CD4-positive, alpha-beta T cell treated with Interleukin-15 for 4 hours (primary cell): ENCODE measurements at places on chromosomes 13 and 19.

DNA sequence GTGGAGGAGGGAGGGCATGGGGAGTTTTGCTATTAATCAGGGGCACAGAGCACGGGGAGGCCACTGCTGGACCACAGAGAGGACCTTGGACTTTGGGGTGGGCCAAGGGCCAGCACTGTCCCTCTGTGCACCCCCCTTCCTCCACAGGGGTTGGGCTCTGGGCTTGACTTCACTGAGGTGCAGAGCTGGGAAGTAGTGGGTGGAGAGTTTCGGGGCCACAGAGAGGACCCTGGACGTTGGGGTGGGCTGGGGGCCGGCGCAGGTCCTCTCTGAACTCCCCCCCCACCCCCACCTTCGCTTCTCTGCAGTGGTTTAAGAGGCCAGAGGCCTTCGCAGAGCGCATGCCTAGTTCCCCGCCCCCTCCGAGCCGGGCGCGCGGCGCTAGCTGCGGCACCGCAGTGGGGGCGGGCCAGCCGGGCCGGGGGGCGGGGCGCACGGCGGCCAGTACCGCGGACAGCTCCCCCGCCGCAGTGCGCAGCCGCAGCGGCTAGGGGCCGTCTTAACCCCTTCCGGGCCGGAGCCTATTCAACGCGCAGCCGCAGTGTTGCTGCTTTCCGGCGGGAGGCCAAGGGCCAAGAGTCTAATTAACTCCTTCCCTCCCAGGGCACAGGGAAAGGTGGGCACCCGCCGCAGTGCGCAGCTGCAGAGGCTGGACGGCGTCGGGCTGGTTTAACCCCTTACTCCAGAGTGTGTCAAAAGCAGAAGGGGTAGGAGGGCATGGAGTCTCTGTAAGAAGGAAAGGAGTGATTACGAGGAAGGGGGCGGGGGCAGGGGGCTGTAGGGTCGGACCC lies 3.7 kb downstream of the KCNC3 start:
- DNase-seq: peak; percentile 56

DNA sequence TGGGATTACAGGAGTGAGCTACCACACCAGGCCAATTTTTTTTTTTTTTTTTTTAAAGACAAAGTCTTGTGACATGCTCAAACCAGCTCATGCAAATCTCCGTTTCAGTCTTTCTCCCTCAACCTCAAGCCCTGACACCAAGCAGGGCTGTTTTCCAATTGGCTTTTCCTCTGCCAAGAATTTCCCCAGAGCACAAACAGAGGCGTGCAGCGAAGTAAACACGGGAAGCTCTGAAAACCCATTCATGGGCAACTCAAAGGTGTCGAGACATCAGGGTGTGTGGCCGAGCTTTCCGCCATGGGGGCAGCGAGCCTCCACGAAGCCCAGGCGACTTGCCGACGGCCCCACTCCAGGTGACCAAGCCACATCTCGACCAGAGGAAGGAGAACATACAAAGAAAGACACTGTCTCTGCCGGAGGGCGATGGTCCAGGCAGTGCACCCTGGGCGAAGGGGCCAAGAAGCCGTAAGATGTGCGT lies 70.0 kb downstream of the INSR start:
- no peak for DNase-seq

DNA sequence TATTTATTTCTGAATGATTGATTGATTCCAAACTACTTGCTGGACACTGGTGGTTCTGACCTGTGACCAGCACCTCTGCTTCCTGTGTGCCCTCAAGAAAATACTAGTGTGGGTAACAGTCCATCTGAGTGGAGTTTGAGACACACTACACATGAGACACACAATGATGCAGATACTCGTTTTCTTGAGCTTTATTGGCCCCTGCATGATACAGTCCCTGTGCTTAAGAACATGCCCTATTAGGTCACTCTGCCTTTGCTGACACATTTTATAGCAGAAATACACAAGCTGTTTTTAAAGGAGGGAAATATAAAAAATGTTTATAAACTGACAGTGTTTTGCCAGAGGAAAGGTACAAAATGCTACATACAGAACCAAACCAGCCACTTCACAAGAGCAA lies 126.9 kb downstream of the STK24 start:
- no peak for DNase-seq

DNA sequence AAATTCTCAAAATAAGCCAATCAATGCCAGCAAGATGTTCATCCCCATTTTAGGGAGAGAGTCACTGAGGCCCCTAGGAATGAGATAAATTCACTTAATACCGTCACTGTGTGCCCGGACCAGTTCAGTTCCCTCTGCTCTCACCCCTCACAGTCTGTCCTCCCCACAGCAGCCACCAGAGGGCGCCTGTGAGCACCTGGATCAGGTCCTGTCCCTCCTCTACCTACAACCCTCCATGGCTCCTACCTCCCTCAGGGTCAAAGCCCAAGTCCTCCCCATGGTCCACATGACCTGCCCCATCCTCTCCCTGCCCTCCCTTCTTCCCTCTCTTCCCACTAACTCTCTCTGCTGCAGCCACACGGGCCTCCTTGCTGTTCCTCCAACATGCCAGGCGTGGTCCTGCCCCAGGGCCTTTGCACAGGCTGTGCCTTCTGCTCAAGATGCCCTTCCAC lies 42.0 kb upstream of the NFIC start:
- DNase-seq: peak; percentile 71

- DNase-seq: no peak
These were observed 8.8 kb downstream of the SPPL2B start for GRCh38 chr19:2337329-2337707.

DNA sequence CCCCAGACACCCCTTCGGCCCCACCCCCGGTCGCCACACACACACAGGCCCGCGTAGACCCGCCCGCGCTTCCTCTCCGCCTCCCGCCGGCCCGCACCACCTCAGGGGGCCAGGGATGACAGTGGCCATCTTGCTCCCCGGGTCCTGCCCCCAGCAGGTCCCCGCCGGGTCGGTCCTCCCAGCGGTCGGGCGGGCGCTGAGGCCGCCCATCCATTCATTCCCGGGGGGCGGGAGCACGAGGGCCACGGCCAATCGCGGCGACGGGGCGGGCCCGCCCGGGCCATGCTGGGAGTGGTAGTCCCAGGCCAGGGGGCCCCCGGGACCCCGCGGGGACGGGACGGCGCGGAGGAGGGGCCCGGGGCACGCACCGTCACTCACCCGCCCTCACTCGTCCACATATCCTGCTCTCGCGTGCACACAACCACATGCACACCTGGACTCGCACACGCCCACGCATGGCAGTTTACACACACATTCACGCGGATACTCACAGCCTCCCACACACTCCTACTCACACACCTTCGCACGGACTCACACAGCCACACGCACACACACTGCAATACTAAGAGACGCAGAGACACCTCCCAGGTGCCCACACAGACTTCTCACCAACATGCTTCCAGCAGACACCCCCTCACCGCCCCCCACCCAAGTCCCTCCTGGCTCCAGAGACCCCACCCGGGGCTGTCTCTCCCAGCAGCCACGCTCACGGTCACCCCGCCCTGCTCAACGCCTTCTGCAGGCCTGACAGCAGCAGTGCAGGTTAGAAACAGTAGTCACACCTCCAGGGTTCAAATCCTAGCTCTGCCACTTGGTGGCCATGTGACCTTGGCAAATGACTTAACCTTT lies at the start of gene DPF1:
Gene DPF1, minus strand, starts transcription at position 209 of the 849 bp plus-strand sequence. Its CDS starts 80 bp downstream, at position 129.
- DNase-seq: peak; percentile 4

DNA sequence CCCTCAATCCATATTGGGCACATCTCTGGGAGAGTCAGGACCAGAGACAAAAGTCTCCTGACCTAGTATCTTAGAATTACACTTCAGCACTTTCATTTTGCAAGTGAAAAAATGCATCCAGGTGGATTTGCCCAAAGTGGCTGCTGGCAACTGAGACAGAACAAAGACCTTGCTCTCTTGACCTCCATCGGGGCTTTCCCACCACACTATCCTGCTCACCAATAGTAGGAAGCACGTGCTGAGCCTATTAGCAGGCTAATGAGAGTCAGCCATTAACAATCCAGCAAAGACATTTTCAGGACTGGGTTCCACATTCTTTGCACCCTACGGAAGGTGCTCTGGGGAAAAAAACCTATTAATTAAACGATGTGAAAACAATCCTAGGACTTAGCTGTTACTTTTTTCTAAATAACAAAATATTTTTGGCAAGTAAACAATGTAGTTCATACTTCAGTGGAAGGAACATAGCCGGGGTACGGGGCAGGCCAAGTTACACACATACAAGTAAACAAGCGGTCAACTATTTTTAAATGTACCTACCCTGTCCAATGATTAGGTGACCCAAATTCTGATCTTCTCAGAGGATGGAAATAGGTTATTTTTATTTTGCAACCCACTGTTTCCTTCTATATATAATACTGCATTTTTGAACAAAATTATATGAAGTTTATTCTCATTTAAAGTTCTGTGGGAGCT lies 78.6 kb downstream of the CDADC1 start:
- no peak for DNase-seq

DNA sequence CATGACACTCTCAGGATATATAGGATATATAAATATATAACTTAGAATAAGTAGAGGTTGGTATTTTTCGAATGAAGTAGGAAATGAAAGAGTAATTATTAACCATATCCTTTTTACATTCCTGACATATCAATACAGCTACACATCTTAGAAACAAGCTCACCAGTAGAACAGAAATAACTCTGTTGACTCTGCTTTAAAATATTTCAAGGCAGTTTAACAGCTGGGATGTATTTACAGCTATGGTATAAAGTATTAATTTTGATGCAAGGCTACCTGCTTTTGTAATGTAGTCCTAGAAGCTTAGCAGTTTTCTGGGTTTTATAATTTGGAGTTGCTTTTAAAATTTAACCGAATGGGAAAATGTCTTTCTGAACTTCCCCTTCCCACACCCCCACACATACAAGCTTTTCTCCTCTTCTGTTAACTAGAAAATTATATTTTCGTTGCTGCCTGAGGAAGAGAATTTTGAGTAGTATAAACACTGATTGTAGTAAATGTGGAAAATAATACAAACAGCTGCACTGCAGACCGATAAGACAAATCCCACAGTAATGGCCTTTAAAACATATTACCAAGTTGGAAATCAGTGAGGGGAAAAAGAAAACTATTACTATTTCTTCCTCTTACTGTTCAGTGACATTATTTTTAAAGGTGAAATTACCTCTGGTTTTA lies 147.7 kb downstream of the GGACT start:
- no peak for DNase-seq

DNA sequence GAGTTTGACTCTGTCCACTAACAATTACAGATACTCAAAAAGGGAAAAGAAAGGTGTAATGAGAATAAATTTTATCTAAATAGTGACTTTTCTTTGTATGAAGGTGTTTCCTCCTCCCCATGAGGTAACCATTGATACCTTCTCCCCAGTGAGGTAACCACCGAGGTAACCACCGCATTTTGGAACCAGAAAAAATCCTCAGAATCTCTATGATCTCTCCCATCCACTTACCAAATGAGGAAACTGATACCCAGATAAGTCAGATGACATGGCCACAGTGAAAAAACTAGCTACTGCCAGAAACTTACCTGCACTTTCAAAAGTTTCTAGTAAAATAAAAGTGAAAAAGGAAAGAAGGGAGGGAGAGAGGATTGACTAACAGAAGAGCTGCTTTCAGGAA lies 124.0 kb upstream of the FNDC3A start:
- no peak for DNase-seq

DNA sequence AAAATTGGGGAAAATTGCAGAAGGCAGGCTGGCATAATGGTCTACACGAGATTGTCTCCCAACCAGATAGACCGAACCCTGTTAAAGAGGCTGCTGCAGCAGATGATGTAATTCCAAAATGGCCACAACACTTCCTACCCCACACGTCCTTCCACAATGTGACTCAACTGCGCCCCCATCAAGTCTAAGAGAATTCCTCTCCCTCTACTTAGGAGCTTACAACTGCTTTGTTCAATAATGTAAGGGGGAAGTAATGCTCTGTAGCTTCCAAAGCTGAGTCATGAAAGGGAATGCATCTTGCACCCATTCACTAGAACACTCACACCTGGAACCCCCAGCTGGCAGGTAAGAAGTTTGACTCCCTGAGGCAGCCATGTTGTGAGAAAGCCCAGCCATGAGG lies 117.8 kb upstream of the IRS2 start:
- DNase-seq: no peak

DNA sequence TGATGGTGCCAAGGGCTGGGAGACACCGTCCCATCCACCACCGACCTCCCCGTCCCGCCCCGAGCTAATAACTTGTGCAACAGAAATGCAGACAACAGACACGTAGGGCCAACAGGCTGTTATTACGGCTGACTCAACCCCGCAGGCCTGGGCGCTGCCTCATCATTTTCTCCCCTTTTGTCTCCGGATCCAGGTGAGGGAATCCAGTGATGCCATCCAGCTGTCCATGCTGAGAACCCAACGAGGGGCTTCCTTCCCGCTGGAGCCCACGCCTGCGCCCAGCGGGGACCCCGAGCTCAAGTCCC lies 6.4 kb upstream of the DIRAS1 start:
- no peak for DNase-seq

DNA sequence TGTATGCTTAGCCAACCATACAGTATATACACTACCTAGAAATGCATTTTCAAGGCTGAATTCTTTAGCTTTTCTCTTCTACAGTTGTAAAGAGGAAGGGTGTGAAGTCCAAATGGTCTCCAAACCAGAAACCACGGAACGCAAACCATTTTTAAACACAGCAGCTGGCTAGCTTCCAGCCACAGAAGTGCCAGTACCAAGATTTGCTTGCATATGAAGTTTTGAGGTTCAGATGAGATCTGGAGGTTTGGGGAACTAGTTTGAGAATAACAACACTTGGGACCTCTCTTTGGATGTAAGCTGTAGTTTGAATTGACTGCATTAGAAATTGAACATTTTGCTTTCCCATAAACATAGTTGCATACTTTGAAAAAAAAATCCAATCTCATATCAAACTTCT lies 1243.5 kb downstream of the EFNB2 start:
- no peak for DNase-seq

- no peak for DNase-seq
These were observed 769.6 kb downstream of the UQCRFS1 start for GRCh38 chr19:28443361-28443760.

GRCh38 chr13:42703740-42704139 lies 77.6 kb upstream of the FAM216B start:
- DNase-seq: no peak

DNA sequence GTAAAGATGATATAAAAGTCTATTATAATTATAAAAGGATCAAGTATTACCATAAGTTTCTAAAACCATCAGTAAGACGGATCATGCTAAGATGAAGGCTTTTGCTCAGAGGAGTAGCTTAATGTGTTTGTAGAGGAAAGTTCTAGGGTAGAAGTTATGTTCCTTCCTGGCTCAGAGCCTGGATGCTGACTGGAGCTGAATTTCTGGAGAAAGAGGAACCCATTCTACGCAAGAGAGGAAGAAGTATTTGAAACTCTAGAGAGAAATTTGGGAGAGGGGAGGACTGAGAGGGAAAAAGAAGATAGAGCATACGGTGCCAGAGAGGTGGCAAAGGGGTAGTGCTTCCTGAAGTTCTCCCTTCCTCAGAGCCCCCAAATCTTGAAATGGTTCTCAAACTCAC lies 51.4 kb upstream of the SGCG start:
- DNase-seq: no peak

GRCh38 chr13:30346153-30346788 lies 38.9 kb upstream of the KATNAL1 start:
- peak; percentile 72 for DNase-seq

- DNase-seq: no peak
These were observed 64.3 kb downstream of the OLFM4 start for GRCh38 chr13:53092931-53093330.

- no peak for DNase-seq
These were observed 249.4 kb downstream of the SLITRK6 start for GRCh38 chr13:85549819-85550218.

GRCh38 chr13:48564056-48564455 lies 31.2 kb upstream of the RCBTB2 start:
- no peak for DNase-seq

- no peak for DNase-seq
These were observed 29.6 kb downstream of the ADGRE1 start for GRCh38 chr19:6916952-6917351.
